Vein endothelial cell (primary cell): ENCODE measurements at places on chromosomes 1 and 21. TPM values are rescaled to one million over a fixed set of nuclear protein-coding genes. Genes with fewer than 3 reads are reported as not detected.

Gene MEGF6
- 40.7 and 92.4 TPM in 2 replicates for total RNA-seq

Gene BATF3
- 0.33 and 1.2 TPM in 2 replicates for total RNA-seq

Gene KCNT2
- 0.29 and 2.0 TPM in 2 replicates for total RNA-seq

Gene C4BPA
- not detected in 2 replicates for total RNA-seq

Gene SH2D1B
- total RNA-seq = not detected in 2 replicates

Gene MYCL
- total RNA-seq = 2.1 and 2.9 TPM in 2 replicates

Gene KIF17
- 11.8 and 14.7 TPM in 2 replicates for total RNA-seq

Gene LRRC52
- not detected in 2 replicates for total RNA-seq

Gene CATSPERE
- 0.98 and 4.9 TPM in 2 replicates for total RNA-seq

Gene PKN2
- total RNA-seq = 48.7 and 50.6 TPM in 2 replicates

Gene PTPRC
- 0.33 TPM in 1 of 2 replicates, not detected in the other for total RNA-seq

Gene ZBTB18
- total RNA-seq = 43.1 and 43.4 TPM in 2 replicates

Gene TGFBR3
- total RNA-seq = 11.1 and 18.1 TPM in 2 replicates

Gene RXRG
- not detected in 2 replicates for total RNA-seq

Gene TMEM51
- total RNA-seq = 10.8 and 12.4 TPM in 2 replicates

Gene ZNF593OS
- total RNA-seq = not detected in 2 replicates

Gene TIAM1
- total RNA-seq = 0.33 and 0.38 TPM in 2 replicates

Gene HMGCS2
- not detected in 2 replicates for total RNA-seq

Gene LCE1D
- not detected in 2 replicates for total RNA-seq

Gene SAMD11
- not detected in 2 replicates for total RNA-seq

Gene LRRC7
- total RNA-seq = 0.48 and 0.65 TPM in 2 replicates

Gene SPRR2F
- total RNA-seq = not detected in 2 replicates

Gene GBP6
- total RNA-seq = not detected in 2 replicates

Gene PGLYRP4
- total RNA-seq = not detected in 2 replicates

Gene ITLN2
- total RNA-seq = not detected in 2 replicates

Gene PRAMEF33
- total RNA-seq = not detected in 2 replicates

Gene PRELP
- under 0.01 TPM in 1 of 2 replicates, not detected in the other for total RNA-seq

Gene NBPF6
- not detected in 2 replicates for total RNA-seq

Gene TRAF3IP3
- total RNA-seq = not detected in 2 replicates

Gene SLAMF6
- total RNA-seq = not detected in 2 replicates

Gene GNG4
- total RNA-seq = 0.19 TPM in 1 of 2 replicates, not detected in the other

Gene MFAP2
- total RNA-seq = 26.2 and 54.5 TPM in 2 replicates

Gene LCE1C
- not detected in 2 replicates for total RNA-seq

Gene GJA4
- total RNA-seq = 49.3 and 269 TPM in 2 replicates

Gene PCAT6
- 0.48 TPM in 1 of 2 replicates, not detected in the other for total RNA-seq

Gene SPOCD1
- 31.4 and 53.6 TPM in 2 replicates for total RNA-seq

Gene NGF
- not detected in 2 replicates for total RNA-seq

Gene LAD1
- not detected in 2 replicates for total RNA-seq

Gene SPRR2B
- total RNA-seq = not detected in 2 replicates

Gene ARHGEF16
- 1.1 and 1.3 TPM in 2 replicates for total RNA-seq

Gene CCDC185
- not detected in 2 replicates for total RNA-seq

Gene BMP8A
- total RNA-seq = 0.29 and 0.98 TPM in 2 replicates

Gene IBA57
- total RNA-seq = 9.1 and 11.8 TPM in 2 replicates

Gene TMEM82
- not detected in 2 replicates for total RNA-seq

Gene ZFP69
- total RNA-seq = 2.0 and 2.2 TPM in 2 replicates

Gene TAF5L
- total RNA-seq = 29.1 and 31.9 TPM in 2 replicates

Gene IGSF3
- total RNA-seq = 0.76 and 1.3 TPM in 2 replicates

Gene CSF1
- 21.0 and 22.5 TPM in 2 replicates for total RNA-seq

Gene ST6GALNAC3
- total RNA-seq = 30.4 and 56.6 TPM in 2 replicates

Gene AURKAIP1
- 104 and 123 TPM in 2 replicates for total RNA-seq
